ENCODE measurements at places on chromosomes 2 and 18.

GRCh38 chr2:147501968-147502367, 342.9 kb upstream of the ACVR2A start:
- DNase-seq, result no peak

DNA sequence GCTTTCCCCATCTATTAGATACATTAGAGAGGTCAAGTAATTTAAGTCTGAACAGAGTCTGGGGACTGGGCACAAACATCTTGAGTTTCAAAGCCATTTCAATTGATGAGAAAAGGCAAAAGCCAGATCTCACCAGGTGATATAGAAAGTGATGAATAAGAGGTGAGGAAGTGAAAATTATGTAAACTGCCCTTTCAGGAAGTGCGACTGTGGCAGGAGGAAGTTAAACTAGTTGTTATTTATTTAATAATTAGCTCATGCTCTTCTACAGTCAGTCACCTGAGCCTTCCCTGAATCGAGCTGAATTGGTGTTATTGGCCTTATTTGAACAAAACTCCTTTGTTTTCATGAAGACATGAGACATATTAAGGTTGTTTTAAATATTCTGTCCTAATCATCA, 115.1 kb downstream of the CDH20 start:
- no peak for DNase-seq

DNA sequence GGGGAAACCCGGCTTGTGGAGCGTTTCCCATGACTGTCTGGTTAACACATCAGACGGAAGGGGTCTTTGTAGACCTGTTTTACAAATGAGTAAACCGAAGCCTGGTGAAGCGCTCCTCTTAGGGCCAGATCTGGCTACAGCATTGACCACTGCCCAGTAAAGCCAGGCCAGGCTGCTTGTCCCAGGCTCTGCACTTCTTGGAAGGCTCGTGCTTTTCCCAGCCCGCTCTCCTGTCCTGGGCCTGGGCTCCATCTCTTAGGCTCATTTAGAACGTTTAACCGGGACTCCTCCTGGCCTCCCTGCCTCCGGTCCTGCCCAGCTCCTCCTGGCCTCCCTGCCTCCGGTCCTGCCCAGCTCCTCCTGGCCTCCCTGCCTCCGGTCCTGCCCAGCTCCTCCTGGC, 4.8 kb downstream of the GPC1 start:
- no peak for DNase-seq

- DNase-seq, result no peak
These were observed 74.0 kb upstream of the DSG1 start for GRCh38 chr18:31243740-31244512.

GRCh38 chr2:183490914-183491313, 366.7 kb downstream of the NUP35 start:
- no peak for DNase-seq

GRCh38 chr2:178499640-178500039, 19.4 kb downstream of the PLEKHA3 start:
- no peak for DNase-seq

- no peak for DNase-seq
These were observed 463.1 kb upstream of the HS6ST1 start for GRCh38 chr2:128781585-128782385.

DNA sequence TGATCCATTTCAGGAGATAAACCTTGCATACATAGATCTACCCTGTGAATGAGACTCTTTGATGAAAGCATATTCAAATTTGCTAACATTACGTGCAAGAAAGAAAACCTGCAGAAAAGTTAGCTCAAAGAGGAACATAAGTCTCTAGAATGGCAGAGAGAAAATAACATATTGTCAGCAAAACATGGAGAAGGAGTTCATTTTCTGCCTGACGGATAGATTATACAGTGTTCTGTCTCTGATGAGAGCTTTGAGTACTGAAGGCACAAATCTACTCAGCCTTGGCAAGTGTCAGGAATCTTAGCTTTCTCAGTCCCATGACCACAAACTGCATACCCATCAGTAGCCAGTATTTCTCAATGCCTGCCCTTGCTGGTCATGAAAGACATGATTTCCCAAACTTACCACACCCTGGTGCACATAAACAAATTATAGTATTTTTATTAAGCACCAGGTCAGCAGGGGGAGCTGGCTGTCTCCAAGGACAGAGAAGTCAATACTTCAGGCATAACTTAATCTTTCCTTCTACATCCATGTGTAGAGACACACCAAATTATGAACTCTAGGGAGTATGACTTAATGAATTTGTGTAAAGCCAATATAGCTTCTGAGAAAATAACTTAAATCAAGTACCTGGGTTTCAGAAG, 401.2 kb upstream of the SOX11 start:
- DNase-seq, result no peak

All from LHCN-M2 (cell line).